ENCODE measurements at places on chromosomes 12 and 14.
A peak's percentile ranks its signal among the peaks of the same experiment; 100 is the strongest.

DNA sequence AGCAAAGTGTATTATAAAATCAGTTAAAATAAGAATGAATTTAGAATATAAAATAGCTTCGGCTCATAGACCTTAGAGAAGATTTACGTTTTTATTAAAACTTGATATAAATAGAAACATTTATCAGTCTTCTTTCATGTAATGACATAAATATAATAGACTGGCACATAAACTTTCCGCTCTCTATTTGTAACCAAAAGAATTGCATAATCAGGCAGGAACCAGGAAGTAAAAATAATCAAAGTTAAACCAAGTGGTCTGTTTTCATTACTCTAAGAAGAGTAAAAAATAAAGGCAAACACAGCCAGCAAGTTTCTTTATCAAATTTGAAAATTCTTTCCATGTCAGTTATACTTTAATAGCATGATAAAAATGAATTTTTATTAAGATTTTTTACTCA is 46.3 kb upstream of the ATP2A2 start:
- DNase-seq, result no peak

GRCh38 chr12:107179871-107180270 is 86.5 kb upstream of the CRY1 start:
- no peak for DNase-seq

GRCh38 chr14:67317822-67318221 is 41.8 kb downstream of the ATP6V1D start:
- DNase-seq, result no peak

DNA sequence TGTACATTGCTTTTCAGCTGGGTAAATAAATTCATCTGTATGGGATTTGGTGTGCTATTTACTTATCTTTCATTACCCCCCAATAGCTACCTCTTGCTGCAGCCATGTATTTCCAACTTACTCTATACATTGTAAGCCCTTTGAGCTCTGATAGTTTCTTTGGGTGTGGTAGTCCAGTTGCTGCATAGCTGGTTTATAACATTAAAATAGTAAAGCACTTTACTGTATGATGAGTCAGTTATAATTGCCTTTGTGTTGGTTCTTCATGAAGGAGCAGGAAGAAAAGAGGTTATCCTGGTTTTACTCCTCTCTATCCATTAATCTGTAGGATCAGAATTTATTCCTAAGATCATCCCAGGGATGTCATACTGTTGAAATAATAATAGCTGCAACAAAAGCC is 15.7 kb downstream of the TBC1D30 start:
- DNase-seq, result no peak

GRCh38 chr12:25372969-25373817 is 122.5 kb upstream of the KRAS start:
- no peak for DNase-seq

DNA sequence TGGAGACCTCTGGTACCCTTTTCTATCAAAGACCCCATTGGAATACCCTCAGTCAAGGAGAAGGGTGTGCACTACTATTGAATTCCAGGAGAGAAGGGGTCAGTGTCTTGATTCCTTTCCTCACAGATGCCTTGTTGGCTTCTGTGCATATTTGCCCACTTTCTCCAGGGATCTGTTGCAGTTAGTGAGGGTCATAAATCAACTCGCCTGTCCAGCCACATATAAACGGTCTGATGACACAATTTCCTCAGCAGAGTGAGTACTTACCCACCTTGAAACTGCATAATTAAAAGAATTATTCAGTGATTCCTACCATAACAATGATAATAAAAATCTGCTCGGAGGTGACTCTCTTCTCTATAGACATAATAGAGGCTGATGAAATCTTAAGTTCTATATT is 13.9 kb upstream of the DCD start:
- no peak for DNase-seq

DNA sequence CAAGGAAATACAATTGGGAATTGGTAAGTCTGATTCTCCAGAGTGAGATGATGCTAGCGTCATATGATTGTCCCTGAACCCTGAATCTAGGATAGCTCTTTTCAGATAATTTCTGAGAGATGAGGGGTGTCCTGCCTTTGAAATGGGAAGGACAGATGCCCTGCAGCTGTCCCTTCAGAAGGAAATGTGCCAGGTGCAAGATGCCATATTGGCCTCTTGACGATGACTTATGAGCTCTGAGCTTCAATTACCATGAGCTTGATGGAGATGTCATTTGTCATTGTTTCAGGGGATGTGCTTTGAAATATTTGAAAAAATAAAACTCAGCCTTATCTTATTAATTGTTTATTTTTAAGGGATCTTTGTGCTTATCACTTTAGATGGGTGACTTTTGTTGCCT is 185.1 kb downstream of the DACT1 start:
- DNase-seq, result no peak

GRCh38 chr12:120227233-120228040 is 26.5 kb upstream of the RPLP0 start:
- no peak for DNase-seq

- no peak for DNase-seq
These were observed 204.4 kb downstream of the ALX1 start for GRCh38 chr12:85484387-85484786.

DNA sequence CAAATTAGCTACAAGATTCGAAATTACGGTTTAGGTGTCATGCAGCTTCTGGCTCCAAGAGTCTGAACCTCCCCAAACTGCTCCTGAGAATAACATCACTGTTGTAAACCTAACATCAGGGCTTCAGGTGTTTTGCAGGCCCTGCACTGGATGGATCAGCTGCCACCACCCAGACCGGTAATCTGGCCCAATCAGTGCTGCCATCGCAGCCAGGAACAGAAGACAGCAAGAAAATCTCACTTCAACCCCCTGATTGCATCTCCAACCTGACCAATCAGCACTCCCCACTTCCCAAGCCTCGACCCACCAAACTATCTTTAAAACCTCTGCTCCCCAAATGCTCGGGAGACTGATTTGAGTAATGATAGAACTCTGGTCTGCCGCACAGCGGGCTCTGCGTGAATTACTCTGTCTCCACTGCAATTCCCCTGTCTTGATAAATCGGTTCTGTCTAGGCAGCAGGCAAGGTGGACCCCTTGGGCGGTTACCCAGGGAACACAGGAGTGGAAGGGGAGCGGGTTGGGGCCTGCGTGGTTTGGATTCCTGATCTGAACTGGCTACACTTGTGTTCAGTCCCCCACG is 268.5 kb upstream of the SFSWAP start:
- DNase-seq, result no peak

GRCh38 chr14:60753264-60754119 is 18.9 kb downstream of the MNAT1 start:
- no peak for DNase-seq

GRCh38 chr14:64706593-64707193 is 2.5 kb downstream of the PLEKHG3 start:
- DNase-seq, result no peak

- no peak for DNase-seq
These were observed 106.0 kb upstream of the CCDC196 start for GRCh38 chr14:66380143-66380542.

DNA sequence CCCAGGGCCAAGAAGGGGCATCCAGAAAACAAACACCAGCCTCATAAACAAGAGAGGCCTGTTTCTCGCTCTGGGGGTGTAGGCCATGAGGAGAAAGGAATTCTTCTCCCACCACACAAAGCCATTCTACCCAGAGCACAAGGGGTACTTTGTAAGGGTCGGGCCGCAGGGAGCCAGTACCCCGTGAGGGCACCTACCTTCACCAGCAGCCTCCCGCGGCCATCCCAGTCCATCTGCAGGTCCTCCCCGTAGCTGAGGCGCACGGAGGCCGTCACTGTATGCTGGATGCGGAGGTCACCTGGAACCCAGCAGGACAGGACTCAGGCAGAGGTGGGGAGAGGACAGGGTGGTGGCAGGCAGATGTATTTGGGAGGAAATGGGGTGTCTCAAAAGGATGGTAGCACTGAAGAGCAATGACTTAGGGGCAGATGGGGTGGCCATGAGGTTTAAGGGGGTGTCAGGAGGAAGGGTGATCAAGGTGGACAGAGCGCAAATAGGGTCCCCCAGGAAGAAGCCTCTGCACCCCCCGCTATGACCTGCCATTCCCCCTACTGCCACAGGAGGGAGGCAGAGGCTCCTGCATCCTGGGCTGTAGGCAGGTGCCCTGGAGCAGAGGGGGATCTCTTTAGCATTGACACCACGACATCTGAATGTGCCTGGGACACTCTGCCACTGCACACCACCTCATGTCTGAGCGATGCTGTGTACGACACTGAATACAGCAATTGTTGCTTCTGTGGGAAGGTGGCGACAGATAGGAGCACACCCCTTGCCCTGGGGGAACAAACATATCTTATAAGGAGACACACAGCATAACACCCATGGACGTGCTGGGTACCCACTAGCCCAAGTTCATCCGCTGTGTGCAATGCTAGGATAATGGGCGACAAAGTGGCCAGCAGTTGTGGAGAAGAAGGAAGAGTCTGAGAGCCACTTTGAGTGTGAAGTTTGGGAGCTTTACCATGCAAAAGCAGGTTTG is 61.4 kb downstream of the VWF start:
- peak; percentile 78 for DNase-seq

DNA sequence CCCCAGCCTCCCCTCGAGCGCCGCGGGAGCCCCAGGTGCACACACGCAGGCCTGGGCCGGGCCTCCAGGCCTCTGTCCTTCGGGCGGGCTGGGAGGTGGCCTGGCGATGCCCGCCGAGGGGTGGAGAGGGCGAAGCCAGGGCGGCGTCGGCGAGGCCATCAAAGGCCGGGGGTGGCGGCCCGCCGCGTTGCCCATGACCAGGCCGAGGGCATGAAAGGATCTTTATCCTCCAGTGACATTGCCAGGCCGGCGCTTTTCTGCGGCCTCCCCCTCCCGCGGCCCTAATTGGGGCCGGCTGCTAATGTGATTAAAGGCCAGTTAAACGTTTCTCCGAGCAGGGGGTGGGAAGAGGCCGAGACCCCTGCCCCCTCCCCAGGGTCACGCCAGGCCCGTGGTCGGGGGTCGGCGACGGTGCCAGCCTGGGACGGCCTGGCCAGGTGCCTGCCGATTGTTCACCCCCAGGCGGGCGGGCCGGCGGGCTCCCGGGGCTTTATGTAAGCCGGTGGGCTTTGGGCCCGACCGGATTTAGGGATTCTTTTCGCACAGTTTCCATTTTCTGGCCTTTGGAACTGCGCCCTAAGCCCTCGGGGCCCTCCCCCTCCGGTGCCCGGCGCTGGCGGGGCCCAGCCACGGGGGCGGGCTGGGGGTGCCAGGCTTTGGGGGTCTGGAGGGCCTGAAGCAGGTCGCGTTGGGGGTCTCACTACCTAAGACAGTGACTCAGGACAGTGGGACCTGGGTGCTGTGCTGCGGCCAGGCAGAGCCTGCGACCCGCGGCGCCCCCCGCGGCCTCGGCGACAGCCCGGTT is 103.2 kb upstream of the DIO3 start:
- DNase-seq, result no peak

DNA sequence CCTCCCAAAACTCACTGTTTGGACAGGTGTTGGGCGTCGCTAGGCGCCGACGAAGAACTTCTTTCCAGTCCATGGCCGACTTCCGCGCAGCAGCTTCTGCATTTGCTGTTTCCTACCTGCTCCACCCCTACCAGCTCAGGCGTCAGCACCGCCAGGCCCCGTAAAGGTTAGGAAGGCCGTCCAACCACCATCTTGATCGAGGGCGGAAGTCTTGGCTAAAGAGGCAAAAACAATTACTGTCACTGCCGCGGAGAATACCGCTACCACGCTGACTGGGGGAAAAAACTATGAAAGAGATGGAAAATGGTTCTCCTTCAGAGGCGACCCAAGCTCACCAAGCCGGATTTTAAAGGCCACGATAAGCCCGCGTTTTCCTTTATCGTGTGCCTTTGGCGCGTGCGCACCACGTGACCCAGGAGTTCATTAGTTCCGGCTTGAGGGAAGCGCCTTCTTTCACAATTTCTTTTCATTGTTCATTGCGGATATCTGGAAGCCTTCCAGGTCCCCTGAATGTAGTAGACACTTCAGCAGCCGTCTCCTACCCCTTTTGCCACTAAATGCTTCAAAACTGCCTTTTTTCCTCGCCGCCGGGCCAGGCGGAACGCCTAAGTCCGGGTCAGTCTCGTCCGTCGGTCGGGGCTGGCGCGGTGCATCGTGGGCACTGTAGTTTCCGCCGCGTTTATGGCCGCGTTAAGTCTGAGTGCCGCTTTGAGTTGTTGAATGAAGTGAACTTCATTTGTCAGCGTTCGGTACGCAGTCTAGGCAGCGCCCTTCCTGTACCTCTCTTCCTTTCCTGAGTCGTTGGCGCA is at the start of the genes PPP2R3C and PRORP:
Gene PPP2R3C (minus strand): TSS at position 104 of the 809 bp plus-strand sequence. CDS start 31 bp downstream, at position 73.
Gene PRORP (plus strand): TSS at position 666 of the 809 bp plus-strand sequence. CDS start 694 bp downstream, outside the sequence.
- DNase-seq, result peak; percentile 78

GRCh38 chr14:37270629-37271028 is 72.9 kb downstream of the MIPOL1 start:
- no peak for DNase-seq

- no peak for DNase-seq
These were observed 98.1 kb upstream of the VRK1 start for GRCh38 chr14:96698960-96699539.

GRCh38 chr14:23171222-23171975 is 12.1 kb downstream of the SLC7A8 start:
- no peak for DNase-seq

DNA sequence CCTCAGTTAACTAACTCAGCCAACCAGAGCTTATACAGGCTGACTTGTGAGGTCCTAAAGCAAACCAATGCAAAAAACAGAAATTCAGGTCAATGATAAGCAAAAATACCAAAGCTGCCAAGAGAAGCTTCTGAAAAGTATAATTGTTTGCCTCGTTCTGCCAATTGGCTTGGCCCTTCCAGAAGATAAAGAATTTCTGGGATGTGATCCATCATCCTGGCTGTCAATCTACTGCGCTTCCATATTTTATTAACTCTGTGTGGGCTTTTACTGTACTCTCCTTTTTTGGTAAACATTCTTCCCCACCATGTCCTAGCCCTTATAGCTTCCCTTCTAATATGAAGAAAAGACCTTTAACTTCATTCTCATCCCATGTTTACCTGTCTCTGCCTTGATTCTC is 387.9 kb downstream of the TMEM117 start:
- DNase-seq, result no peak

DNA sequence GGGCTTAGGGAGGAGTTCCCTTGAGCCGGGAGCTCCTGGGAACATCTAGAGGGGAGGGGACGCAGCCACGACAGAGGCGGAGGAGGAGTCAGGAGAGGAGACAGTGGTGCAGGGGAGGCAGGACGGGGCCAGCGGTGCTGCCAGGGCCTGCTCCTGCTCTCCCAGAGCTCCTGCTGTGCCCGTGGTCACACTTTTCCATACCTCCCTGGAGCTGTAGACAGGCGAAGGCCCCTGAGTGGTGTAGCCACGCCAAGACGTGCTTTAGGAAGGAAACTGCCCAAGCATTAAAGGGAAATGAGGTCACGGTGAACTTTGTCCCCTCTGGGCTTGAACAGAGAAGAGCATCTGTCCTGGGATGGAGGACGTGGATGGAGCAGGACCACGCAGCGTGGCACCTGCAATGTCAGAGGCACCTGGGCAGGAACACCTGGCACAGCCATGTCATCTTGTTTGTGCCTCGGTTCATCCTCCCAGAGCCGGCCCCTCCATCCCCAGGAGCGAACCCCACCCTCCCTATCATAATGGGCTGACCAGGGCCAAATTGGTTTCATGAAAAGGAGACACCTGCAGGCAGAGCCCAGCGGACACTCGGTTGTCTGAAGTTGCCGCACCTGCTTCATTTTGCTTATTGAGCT is 239.5 kb upstream of the SFSWAP start:
- no peak for DNase-seq
